ENCODE measurements at places on chromosomes 6 and 20.

DNA sequence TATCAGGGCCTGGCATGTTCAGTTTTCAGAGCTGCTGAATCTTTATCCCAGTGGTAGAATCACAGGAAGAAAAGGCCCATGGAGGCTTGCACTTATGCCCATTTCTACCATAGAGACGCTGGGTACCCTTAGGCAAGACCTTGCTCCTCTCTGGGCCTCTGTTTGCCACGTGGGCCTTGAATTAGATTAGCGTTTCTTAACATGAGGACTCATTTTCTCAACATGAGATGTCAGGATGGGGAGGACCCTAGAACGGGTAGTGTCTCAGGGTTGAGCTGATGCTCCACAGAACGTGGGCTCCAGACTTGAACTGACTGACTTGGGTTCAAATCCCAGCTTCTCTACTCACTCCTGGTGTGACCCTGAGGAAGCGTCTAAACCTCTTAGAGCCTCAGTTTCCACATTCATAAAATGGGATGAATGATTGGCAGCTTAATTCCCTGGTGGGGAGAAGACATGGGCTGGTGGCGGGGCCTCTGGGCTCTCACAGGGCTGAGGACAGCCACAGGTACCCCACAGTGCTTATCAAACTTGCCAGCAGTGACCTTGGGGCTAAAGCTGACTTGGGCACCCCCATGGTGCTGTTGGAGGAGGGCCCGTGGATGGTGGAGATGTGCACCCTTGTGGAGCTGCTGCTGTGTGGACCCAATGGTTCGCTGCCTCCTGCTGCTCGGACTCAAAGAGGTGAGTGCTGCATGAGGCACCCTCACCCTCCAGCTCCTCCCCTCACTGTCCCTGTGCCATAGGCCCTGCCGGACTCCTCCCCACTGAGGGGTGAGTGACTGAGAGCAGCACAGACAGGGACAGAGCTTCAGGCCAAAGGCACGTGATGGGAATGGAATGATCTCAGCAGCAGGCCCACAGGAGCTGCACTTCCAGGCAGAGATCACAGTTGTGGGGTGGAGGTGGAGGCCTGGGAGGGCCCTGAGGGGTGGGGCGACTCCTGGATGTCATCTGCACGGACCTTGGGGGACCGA lies 28.2 kb downstream of the SUN5 start:
- no peak for DNase-seq

DNA sequence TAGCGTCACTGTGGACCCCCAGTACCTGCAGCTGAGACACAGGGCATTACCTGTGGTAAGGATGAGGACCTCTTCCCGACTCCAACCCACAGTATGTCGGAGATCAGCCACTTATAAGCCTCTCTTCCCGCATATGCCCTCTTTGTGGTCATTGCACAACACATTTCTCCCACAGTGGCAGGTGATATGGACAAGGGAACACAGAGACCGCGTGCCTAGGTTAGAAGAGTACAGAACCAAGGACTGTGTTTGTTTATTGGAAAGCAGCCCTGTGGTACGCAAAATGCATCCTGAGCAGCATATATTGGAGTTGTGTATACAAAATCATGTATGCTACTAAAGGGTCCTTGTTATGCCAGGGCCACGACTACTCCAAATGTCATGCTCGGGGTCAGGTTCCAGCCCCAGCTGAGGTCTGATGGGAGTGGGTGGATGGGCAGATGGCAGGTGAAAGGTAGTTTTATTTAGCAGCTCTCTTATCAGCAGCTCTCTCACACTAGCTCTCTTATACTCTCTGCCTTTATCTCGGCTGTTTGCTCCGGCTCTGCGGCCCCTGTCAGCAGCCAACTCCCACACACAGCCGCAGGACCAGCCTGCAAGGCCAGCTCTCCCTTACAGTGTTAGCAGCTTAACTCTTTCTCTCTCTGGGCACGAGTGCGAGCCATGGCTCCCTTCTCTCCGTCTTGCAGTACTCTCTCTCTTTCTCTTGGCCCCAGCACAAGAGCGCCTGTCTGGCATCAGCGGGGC lies 569.0 kb downstream of the KIF16B start:
- DNase-seq, result no peak

- DNase-seq, result no peak
Measured at GRCh38 chr20:43459022-43459942, 1.6 kb downstream of the SRSF6 start.

DNA sequence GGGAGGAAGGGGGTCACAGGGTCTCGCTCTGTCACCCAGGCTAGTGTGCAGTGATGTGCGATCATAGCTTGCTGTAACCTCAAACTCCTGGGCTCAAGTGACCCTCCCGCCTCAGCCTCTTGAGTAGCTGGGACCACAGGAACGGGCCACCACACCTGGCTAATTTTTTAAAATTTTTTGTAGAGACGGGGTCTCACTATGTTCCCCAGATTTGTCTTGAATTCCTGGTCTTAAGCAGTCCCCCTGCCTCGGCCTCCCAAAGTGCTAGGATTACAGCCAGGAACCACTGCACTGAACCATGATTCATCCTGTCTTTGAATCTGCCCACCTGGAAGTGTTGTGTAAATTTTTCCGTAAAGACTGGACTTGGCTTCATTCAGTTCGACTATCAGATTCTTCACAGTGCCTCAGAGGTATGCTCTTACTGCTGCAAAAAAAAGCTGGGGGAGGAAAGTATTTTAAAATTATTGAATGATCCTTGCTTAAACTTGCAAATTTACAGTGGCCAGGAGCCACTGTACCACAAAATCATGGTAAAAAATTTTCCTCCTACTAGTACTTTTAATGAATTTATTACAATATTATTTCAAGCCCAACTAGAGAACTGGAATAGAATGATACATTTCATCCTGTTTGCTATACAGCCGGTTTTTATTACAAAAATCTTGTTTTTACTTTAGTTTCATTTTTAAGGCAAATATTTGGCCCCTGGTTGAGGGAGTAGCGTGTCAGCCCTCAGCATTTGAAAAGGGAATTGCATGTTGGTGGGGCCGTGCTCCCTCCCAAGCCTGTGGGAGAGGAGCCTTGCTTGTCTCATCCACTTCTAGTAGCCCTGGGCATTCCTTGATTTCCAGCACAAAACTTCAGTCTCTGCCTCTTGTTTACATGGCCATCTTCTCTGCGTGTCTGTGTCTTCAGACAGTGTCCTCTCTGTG lies 202.5 kb upstream of the SGK1 start:
- no peak for DNase-seq

DNA sequence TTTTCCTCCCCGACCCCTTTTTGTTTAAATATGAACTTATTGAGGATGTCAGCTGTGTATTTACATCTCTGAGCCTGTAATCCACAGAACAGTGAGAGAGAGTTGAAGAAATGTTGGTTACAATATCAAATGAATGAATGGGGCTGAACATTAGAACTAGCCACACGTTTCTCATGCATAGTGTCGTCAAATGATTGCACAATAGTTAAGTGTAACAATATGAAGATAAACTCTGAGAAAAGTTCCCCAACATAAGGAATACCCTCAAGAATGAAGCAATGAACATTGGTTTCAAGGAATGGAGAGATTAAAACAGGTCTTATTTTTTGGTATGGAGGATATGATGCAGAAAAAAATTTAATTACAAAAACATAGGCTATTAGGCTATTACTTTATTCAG lies 100.5 kb upstream of the DTNBP1 start:
- DNase-seq, result no peak

DNA sequence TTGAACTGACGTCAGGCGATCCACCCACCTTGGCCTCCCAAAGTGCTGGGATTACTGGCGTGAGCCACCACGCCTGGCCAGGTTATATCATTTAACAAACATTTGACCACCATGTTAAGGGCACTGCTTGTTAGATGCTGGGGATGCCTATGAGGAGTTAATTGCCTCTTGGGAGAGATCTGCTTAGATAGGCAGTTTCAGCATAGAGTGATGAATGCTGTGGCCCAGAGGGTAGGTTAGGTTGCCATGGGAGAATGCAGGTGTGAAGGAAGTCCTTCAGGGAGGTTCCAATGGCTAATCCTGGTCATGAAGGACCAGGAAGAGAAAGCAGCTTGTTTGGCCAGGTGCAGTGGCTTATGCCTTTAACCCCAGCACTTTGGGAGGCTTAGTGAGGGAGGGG lies 17.0 kb downstream of the PHF20 start:
- no peak for DNase-seq

DNA sequence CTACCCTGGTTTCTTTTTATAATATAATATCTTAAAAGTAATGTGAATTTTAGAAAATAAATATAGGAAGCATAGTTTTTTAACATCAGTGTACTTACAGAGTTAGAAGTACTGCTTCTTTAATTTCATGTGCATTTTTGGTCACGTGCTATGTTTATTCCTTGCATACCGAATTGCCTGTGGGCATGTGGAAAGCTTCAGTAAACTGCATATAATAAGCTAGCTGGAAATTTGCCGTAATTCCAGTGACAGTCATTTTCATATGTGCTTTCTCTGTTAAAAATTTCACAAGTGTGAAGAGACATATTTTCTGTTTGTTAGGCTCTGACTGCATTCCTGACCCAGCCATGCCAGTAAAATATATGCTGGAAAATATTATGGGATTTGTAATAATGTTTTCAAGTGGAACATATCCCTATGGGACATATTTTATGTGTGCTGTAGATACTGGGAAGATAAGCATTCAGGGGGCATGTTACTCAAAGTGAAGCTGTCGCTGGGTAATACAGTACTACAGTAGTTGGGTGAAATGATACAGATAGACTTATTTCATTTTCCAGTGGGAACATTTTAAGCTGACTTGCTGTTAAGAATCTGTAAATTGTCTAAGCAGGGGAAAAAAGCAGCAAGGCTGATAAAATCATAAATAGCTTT lies 616.7 kb downstream of the FRK start:
- no peak for DNase-seq

DNA sequence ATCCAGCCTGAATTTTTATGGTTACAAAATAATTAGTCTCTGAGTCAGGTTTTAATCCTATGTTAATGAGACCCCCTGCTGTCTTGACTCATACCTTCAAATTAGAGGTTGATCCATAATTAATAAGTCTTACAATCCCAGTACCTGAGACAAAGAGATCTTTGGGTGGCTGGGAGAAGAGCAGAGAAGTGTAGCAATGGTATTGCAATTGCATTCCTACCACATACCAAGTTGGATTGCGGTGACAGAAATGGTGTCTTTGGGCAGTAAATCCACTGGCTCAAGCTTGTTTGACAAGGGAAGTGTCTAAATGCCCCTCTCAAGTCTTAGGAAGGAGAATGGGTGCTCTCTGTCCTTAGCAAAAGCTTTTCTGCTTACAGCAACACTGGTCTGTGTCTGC lies 150.4 kb downstream of the BTBD3 start:
- DNase-seq, result no peak

- DNase-seq, result no peak
Measured at GRCh38 chr6:129513471-129513870, 196.5 kb downstream of the ARHGAP18 start.

- no peak for DNase-seq
Measured at GRCh38 chr6:64415926-64416325, 780.3 kb downstream of the PHF3 start.

DNA sequence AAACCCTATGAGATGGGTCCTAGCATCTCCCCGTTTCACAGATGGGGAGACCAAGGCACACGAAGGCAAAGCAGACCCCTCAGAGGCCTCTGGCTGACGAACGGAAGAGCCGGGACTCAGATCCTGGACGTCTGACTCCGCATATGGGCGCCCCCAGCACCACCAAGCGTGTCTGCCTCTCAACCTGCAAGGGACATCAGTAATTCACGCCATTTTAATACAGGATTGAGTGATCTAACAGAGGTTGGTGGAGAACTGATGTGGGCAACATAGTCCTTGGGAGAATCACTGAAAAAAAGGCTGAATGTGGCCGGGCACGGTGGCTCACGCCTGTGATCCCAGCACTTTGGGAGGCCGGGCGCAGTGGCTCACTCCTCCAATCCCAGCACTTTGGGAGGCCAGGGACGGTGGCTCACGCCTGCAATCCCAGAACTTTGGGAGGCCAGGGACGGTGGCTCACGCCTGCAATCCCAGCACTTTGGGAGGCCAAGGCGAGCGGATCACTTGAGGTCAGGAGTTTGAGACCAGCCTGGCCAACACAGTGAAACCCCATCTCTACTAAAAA lies 206.6 kb downstream of the DLL1 start:
- no peak for DNase-seq

DNA sequence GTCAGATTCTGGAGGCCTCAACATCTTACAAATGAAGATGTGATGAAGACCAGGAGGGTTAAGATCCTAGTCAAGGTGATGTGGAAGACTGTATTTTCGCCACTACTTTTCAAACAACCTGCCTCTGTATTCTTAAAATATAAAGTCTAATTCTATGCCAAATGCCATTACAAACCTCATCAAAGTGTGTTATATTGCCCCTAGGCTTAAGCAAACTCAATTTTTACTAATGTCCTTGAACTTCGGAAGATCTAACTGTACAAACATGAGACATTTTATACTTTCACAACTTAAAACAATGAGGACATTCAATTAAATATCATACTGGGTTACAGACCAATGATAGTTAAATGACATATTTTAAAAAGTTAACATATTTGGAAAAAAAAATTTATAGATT lies 19.1 kb downstream of the ASCC3 start:
- DNase-seq, result no peak

DNA sequence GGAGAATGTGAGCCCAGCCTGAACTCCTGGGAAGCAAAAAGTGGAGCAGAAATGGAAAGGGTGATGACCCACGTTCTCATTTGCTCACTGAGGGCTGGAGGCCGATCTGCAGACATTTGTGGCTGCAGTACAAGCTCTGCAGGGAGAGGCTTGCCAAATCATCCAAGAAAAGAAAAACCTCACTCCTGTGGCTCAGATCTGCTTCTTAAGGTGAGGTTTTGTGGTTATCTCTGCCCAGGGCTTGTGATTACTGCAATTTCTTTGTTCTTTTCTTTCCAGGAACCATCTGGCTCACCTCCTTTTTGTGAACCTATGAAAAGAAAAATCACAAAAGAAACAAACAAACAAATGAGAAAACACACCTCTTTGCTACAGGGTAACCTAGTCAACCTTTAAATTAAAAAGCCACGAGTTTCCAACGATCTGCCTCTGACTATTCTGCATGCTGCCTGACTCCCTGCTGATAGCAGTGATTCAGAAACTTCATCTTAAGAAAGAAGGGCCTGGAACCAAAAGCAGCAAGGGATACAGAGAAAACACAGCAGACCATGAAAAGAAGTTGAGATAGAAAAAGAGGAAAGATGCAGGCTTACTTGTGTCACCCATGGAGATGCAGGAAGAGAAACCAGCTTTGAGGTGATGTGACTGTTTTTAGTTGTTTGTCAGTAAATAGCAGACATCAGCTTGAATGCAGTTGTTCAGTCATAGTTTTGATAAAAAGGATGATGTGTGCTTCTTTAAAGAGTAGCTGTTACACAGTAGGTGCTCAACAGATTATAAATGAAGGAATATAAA lies 165.1 kb downstream of the LMBRD1 start:
- no peak for DNase-seq

DNA sequence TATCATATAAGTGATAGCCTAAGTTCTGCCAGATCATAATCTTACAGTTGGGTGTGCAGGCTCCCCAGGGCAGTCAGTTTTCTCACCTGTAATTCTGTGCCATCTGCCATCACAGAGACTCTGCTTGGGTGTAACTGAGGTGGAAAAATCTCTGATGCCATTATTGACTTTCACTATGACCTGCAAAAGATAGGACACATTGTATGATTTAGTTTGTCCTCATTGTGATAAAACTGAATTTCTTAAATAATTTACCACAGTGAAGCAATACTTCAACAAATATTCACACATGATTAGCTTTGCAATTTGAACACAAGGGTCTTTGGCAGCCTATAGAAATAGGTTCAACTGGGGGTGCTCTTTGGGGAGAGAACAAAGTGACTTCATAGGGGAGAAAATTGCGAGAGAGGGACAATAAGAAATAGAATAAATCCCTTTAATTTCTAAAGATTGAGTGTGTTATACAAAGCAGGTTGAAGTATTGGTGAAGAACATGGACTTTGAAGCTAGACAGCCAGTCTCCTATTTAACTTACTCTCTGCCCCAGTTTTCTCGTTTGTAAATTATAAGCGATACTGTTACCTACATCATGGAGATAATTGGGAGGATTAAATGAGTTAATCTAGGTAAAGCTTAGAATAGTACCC lies 27.3 kb downstream of the FAM229B start:
- DNase-seq, result no peak

All from CD4-positive, alpha-beta T cell treated with Interleukin-17A for 4 hours (primary cell).